Activated CD4-positive, CD25-positive, alpha-beta regulatory T cell treated with anti-CD3 and anti-CD28 coated beads, Interleukin-2, amount 50 U/mL, for 16 hours (primary cell): ENCODE measurements at places on chromosomes 3 and 15.

DNA sequence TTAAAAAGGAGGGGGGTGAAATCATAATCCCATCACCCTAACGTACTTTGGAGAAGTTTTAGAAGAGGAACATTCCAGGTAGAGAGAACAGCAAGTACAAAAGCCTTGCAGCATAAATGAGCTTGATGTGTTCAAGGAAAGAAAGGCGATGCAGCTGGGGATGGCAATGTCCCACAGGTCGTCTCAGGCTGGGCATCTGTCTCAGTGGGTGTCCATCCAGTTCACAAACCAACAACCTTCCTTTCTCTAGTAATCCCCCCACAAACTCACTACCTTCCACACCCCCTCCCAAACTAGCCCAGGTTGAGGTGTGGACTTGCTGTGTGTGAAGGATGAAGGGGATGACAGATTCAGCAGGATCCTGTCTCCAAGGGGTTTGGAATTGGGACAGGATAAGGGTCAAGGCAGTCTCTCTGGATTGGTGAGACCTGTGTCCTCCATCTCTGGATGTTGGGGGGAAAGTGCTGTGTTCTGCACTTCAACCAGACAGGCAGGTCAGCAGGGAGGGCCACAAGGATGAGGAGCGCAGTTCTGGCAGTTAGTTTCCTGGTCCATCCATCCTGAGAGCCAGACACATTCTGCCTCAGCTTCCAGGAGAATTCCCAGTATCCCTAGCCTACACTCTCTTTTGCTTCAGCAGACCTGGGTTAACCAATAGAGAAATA lies 1.7 kb upstream of the ESYT3 start:
- DNase-seq, result no peak

DNA sequence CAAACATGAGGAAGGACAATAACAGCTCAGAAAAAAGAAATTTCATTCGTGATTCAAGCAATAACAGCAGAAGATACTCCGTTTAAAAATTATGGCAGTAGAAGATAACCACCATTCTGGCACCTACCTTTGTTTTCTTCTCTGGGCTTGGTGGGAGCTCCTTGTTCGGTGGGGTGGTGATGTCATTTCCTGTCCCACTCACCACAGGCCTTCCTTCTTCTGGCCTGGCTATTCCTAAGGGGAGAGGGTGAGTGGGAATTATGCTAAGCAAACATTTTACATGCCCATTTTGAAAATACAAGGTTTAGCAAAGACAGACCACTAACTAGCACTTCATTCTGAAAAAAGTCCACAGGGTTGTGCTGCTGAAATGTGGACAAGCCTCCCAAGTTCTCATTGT lies 74.4 kb downstream of the DHX30 start:
- no peak for DNase-seq

- DNase-seq, result no peak
These were observed 244.3 kb downstream of the ULK4 start for GRCh38 chr3:41717641-41718040.

DNA sequence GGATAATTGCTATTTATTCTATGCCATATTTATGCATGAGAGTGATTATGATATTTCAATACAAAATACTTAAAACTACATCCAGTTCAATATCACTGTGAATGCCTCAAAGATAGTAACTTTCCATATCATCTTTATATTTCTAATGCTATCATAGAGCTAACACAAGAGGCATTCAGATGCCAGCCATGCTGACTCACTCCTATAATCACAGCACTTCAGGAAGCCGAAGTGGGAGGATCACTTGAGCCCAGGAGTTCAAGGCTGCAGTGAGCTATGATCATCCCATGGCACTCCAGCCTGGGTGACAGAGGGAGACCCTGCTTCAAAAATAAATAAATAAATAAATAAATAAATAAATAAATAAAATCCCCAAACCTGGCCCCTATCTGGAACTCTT lies 498.7 kb downstream of the EPHA3 start:
- DNase-seq, result no peak

DNA sequence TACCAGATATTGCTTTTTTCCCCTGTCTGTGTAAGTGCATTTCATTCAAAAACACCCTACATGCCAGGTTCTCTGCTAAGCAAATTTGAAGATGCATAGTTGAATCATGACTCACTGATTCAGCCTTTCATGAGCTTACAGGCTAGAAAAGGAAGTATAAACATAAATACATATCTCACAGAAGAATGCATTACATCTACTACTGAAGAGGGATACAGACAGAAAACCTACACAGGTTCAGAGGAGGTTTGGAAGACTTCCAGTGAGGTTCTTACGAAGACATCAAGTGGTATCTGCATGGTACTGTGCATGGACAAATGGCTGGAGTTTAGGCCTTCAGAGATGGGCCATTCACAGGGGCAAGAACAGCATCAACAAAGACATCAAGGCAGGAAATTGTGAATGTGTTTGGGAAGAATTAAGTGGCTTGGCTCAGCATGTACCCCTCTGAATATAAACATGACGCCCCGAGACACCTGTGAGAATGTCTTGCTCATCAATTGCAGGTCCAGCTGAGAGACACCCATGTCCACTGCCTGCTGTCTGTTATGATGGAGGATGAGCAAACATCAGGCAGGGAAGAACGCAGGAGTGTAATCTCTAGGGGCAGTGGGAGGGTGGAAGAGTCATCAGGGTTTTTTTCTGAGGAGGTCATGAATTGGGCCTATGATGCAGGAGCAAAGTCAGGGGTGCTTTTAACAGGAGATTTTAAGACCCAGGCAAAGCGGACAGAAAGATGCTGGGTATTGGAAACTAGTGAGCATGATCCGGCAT lies 105.1 kb upstream of the GALNT15 start:
- no peak for DNase-seq

- no peak for DNase-seq
These were observed 436.8 kb downstream of the MFSD1 start for GRCh38 chr3:159238646-159239045.

- no peak for DNase-seq
These were observed 74.6 kb downstream of the TGFBR2 start for GRCh38 chr3:30680789-30681648.

DNA sequence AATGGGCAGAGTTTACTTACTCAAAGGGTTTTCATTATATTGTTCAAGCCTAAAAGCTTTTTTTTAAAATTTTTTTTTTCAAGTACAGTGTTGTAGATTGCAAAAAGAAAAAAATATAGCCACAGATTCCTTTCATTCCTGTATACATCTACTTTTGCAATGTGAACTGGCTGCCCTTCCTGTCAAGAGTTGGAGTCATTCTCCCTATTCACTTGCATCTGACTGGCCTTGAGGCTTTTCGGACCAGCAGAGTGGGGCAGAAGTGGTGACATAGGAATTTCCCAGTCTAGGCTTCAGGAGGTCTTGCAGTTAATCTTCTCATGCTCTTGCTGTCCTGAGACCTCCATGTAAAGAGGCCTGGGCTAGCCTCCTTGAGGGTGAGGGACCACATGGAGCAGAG lies 218.3 kb upstream of the CFAP20DC start:
- DNase-seq, result no peak

GRCh38 chr15:82999426-82999825 lies 12.0 kb downstream of the C15orf40 start:
- DNase-seq, result no peak
